Fibroblast of pulmonary artery (primary cell): ENCODE measurements at places on chromosomes 5 and 9.

- peak; percentile 72 for DNase-seq
Observed at GRCh38 chr5:9898319-9898718, 268.2 kb upstream of the TAS2R1 start.

DNA sequence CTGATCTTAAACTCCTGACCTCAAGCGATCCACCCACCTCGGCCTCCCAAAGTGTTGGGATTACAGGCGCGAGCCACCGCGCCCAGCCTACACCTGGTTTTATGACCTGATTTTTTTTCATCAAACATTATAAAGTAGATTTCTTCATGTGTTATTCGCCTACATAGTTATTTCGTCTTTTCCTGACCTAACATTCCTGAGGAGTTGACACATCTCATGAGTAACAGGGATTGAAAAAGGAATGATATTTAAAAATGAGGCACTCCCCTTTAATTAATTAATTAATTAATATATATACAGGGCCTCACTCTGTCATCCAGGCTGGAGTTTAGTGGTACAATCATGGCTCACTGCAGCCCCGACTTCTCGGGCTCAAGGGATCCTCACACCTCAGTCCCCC is 20.2 kb upstream of the MTMR12 start:
- no peak for DNase-seq

- no peak for DNase-seq
Observed at GRCh38 chr9:28363151-28363562, 789.9 kb upstream of the C9orf72 start.

DNA sequence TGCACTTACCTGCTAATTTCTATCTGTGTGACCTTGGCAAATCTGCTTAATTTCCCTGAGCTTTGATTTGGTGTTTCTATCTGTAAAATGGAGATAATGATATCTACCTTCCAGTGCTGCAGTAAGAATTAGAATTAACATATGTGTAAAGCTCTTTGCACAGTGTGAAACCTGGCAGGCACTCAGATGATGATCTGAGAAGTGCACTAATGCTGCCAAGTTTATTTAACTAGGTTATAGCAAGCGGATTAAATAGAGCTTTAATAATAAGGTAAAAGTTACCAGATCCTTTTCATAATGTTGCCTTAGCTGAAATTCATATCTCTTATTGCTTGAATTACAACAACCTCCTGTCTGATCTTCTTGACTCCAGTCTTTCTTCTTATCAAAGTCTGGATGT is 315.3 kb upstream of the CD180 start:
- DNase-seq: no peak

- no peak for DNase-seq
Observed at GRCh38 chr5:141825791-141826560, 52.2 kb downstream of the PCDH1 start.

DNA sequence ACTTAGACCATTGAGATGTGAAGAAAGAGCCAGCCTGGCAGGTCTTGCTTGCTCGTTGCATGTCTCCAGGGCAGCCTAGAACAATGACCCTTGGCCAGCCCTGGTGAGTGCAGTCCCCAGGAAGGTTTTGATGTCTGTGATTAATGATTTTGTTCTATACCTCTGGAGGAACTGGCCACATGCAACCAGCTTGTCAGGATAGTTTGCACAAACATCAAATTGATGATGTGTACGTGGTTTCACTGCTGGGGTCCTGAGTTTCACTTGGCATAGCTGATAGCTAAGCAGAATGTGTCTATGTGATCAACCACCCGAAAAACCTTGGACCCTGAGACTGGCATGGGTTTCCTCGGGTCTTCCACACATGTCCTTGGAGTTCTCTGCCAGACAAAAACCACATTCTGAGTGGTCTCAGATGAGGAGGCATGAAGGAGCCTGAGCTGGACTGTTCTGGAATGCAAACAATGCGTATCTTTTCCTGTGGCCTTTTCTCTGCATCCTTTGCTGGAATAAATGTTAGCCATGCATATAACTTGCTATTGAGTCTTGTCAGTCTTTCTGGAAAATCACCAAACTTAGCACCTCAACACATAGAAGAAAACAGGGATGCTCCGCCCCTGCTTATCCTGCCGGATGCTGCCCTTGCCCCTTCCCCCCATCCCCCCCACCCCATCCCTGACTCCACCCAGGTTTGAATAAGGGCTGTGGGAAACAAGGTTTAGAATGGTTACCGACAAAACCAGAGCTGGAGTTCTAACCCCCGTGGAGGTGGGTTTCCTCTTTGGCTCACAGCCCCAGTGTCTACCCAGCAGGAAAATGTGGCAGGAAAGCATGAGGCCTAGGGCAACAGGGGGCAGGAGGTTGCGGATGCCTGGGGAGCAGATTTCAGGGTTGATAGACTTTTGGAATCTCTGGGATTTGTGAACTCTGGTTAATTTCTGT is 50.1 kb upstream of the ANKRD33B start:
- DNase-seq: peak; percentile 86

- no peak for DNase-seq
Observed at GRCh38 chr5:34040472-34040871, 2.5 kb downstream of the C1QTNF3 start.

- no peak for DNase-seq
Observed at GRCh38 chr9:112078432-112078831, 96.7 kb downstream of the SUSD1 start.

- DNase-seq: no peak
Observed at GRCh38 chr5:132095424-132095972, 21.9 kb downstream of the CSF2 start.

DNA sequence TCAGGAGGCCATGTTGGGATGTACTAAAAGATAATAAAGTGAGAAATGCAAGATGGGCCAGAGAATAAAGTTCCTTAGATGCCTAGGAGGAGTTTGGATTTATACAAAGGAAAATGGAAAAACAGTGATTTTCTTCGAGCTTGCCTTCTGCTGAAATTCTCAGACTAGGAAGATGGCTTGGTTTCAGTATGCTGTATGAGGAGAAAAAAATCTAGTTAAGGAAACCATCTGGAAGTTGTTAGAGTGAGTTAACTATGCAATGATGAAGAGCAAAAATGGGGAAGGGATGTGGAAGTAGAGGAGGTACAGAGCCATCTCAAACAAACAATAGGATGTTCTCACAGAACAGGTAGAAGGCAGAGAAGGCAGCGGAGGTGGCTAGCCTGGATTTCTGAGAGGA is 162.9 kb upstream of the FTMT start:
- DNase-seq: no peak

GRCh38 chr9:3014178-3014577 is 170.3 kb upstream of the PUM3 start:
- no peak for DNase-seq
